ENCODE measurements at places on chromosomes 4 and X.

DNA sequence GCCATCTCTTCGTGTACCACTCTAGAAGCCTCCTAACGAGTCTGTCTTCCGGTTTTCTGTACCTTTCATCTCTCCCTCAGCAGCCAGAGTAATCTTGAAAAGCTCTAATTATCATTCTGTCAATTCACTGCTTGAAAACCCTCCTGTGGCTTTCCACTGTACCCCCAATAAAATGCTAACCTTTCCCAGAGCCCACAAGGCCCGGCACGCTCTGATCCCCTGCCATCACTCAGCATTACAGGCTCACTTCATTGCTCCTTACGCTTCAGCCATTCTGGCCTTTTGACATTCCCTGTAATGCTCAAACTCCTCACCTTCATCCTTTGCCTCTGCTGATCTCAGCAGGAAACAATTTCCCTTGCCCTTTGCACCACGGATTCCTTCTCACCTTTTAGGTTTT is 112.9 kb downstream of the ARHGAP10 start:
- no peak for DNase-seq

- no peak for DNase-seq
Measured at GRCh38 chr4:16442296-16442695, 216.0 kb upstream of the TAPT1 start.

DNA sequence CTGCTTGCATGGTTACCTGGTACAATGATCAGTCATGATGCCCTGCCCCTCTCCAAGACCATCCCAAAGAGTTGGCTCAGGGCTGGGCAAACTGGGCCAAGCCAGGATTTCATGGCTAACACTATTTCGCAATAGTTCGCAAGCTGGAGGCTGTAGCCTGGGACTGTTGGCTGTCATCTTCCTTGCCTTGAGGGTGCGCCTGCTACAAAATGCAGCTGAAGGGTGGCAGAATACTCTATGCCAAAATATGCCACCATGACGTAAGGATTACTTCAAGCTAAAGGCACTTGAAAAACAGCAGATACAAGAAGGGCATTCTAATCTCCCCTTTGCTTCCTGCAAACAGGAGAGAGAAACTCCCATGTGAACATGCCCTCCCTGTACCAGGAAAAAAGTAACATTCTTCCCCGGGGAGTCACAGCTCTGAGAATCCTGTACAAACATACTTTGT is 21.0 kb downstream of the SAT1 start:
- DNase-seq, result peak; percentile 52

DNA sequence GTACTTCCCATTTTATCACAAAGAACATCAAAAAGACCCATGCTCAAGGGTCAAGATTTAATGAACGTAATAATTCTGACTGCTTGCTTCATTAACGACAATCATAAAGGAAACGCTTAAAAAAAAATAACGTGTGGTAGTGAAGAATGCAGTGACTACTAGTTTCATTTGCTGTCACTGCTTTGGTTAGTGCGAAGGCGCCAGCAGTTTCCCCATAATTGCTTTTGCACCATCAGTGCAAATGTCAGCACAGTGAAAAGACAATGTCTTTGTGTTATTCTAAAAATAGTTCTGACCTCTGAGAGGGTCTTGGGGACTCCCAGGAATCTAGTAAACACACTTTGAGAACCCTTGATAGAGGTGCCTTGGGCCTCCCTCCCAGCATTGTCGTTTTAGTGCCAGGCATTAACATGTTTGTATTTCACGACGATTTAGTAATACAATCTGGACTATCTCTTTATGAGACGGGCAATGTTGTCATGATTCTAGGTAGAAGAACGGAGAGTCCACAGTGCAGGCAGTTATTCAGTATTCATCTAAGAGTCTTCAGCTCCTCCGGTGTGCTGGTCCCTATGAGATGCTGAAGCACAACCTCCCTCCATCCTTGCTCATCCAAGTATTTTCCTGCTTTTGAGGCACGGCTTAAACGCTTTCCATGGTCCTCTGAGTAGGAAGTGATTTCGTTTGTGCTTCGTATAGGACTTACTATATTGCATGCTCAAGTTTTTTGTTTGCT is 71.0 kb downstream of the AFF1 start:
- no peak for DNase-seq

DNA sequence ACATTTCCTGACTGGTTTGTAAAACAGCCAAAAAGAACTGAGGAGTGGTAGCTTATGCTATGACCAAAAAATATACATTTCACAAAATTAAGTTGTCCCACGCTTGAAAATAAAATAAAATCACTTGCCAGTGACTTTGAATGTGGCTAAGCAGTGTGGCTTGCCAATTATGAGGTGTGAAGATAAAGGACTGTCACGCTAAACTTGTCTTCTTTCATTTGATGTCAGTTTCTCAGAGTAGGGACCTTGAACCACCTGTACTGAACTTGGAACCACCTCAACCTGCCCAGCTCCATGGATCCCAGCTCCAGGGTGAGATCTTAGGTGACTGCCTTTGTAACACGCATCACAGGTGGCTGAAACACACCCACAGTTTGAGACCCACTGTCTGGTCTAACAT is 113.7 kb upstream of the TBL1X start:
- DNase-seq, result no peak

GRCh38 chr4:168781341-168781740 is 228.7 kb downstream of the CBR4 start:
- DNase-seq, result no peak

All from RCC 7860 (cell line).